PC-3 (cell line): ENCODE measurements at places on chromosomes 1 and 21. TPM values are rescaled to one million over a fixed set of nuclear protein-coding genes. Genes with fewer than 3 reads are reported as not detected.

Gene PEF1
- total RNA-seq, result 88.4 and 91.6 TPM in 2 replicates

Gene BATF3
- total RNA-seq, result 4.3 and 5.5 TPM in 2 replicates

Gene LHX4
- 0.04 TPM in 1 of 2 replicates, not detected in the other for total RNA-seq

Gene FCRL3
- total RNA-seq, result not detected in 2 replicates

Gene C1orf226
- 2.6 and 4.3 TPM in 2 replicates for total RNA-seq

Gene DMBX1
- 1.7 and 2.4 TPM in 2 replicates for total RNA-seq

Gene DNASE2B
- not detected in 2 replicates for total RNA-seq

Gene CLCA1
- not detected in 2 replicates for total RNA-seq

Gene PEAR1
- total RNA-seq, result 10.3 and 11.9 TPM in 2 replicates

Gene SPRR2F
- total RNA-seq, result not detected in 2 replicates

Gene RXRG
- not detected in 2 replicates for total RNA-seq

Gene AVPR1B
- total RNA-seq, result 0.22 TPM in 1 of 2 replicates, not detected in the other

Gene IL10
- not detected in 2 replicates for total RNA-seq

GRCh38 chr1:19688041-19688842 lies 23.6 kb downstream of the HTR6 start:
- no peak for DNase-seq

GRCh38 chr1:29289493-29289892 lies 53.2 kb downstream of the PTPRU start:
- DNase-seq, result no peak

DNA sequence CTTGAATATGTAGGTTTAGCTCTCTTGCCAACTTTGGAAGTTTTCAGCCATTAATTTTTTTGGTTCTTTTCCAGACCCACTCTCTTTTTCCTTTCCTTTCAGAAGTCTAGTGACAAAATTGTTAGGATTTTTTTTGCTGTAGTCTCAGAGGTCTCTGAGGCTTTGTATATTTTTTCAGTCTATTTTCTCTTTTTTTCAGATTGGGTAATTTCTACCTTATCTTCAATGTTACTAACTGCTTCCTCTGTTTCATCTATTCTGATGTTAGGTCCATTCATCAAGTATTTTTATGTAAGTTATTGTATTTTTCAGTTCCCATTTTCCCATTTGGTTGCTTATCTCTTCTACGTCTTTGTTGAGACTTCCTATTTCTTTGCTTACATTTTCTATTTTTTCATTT lies 15.7 kb downstream of the RGS2 start:
- no peak for DNase-seq

DNA sequence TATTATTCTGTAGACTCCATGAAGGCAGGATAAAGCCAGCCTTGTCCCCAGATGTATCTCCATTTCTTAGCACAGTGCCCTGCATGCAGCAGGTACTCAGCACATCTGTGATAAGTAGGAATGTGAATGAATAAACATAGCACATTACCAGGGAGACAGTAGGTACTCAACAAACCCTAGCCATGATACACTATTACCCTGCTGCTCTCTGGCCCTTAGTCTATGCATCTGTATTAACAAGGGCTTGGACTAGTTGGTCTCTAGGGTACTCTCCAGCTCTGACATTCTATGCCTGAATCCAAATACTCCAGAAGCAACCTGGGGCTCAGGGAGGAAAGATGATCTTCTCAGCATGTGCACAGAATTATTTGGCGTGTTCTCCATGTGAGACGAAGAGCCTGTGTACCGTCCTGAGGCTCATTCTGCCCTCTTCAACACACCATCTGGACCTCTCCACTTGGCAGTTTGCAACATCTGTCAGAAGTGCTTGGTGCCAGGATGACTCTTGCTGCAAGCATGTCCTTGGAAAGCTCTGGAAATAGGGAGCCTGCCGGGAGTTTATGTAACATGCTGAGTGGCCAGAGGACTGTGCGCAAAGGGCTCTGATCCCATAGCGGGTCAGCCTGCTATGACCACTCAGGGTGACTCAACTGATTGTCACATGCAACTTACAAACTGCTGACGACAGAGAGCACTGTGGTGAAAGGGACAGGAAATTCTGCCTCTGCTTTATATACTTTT lies 228.2 kb upstream of the USP24 start:
- peak; percentile 91 for DNase-seq

DNA sequence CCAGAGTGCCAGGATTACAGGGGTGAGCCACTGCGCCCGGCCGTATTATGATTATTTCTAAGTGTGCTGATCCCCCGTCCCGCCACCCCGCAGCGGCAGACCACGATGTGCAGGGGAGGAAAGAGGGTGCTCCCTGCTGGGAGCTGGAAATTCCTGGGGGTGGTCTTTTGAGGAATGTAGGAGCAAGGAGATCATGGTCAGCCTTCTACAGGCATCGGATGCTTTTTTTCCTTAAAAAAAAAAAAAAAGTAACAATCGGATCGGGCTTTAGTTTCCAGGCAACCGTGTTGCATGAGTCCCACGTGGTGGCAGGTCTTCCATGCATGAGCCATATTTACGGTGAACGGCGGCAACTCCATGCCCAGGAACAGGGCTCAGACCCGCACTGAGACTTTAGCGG lies 74.2 kb upstream of the COX20 start:
- no peak for DNase-seq

DNA sequence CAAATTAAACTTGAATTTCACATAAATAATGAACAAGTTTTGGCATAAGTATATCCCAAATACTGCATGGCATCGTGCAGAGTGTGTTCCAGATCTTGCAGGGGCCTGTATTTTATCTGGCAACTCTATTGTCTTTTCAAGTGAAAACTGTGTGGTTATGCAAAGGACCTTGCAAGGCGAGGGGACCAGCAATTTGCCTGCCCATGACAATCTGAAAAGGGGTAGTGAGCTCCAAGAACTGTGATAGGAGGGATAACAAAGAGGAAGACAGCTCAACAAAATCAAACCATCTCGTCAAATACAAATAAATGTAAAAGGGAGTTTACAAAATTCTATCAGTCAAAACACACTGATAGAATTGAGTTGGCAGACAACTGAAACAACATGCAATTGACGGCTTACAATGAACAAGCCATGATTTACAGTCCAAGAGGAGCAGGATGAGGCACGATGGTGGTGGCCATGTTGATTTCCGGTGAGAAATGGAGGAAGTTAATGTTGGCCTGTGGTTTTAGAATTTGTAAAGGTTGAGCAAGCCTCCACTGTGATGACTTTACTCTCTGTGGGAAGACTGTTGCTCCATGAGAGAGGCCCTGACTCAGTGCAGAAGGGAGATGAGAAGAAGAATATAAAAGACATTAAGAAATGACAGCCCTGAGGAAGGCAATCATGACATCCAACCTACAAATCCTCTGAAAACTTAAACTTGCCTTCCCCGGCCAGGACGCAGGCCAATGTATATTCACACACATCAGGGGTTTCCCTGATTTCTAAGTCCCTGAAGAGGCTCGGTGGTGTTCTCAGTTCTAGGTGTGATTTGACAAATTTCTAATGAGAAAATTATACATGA lies 132.2 kb downstream of the ADSS2 start:
- DNase-seq, result peak; percentile 69

- DNase-seq, result no peak
Measured at GRCh38 chr1:21384620-21385019, 55.3 kb upstream of the NBPF3 start.

- no peak for DNase-seq
Measured at GRCh38 chr1:41046347-41046775, 24.8 kb upstream of the SLFNL1 start.

GRCh38 chr1:55580845-55581332 lies 365.7 kb upstream of the USP24 start:
- peak; percentile 82 for DNase-seq

GRCh38 chr21:15204970-15205286 lies 140.1 kb upstream of the NRIP1 start:
- no peak for DNase-seq

GRCh38 chr1:203937678-203938330 lies 76.4 kb downstream of the SNRPE start:
- DNase-seq, result no peak

DNA sequence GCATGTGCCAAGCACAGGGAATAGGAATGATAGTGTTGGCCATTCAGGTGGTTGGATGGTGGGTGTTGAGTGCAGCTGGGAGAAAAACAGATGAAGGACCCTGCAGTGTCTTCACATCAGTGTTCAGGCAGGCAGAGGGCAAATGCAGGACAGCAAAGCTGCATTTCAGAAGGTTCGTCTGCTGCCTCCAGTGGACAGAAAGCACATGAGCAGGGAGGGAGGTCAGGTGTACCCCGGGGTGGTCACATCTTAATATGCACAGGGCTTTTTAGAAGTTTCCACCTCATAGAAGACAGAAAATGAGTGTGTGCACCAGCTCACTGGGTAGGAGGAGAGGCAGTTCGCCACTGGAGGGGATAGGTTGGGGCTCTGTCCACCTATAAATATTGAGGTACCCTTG lies 184.9 kb downstream of the SLC35F3 start:
- no peak for DNase-seq

DNA sequence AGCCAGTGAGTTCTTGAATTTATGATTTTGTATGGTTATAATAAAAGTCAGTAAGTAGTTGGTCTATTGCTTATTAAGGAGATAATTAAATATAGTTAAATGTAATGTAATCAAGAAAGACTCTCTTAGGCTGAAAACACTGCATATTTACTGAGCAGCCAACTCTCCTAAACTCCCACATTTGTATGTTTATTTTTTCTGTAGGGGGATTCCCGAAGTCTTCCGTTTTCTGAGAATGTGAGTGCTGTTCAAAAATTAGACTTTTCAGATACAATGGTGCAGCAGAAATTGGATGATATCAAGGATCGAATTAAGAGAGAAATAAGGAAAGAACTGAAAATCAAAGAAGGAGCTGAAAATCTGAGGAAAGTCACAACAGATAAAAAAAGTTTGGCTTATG lies 56.7 kb downstream of the PKN2 start:
- DNase-seq, result no peak

- no peak for DNase-seq
Measured at GRCh38 chr1:241330619-241331327, 26.2 kb downstream of the RGS7 start.

DNA sequence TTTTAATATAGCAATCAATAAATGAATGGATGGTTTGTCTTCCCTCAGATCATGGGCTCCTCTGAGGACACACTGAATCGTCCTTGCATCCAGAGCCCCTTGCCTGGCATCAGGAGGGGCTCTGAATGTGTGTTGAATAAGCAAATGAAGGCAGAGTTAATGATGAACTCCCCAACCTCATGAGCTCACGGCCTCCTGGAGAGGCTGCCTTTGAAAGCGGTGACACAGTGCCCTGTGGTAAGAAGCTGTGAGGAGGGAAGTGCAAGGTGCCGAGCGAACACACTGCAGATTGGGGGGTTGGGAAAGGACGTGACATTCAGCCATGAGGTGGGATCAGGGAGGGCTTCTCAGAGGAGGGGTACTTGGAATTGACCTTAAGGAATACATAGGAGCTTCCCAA lies 3.2 kb upstream of the PARS2 start:
- no peak for DNase-seq

GRCh38 chr1:30600258-30600657 lies 123.1 kb downstream of the MATN1 start:
- DNase-seq, result no peak

DNA sequence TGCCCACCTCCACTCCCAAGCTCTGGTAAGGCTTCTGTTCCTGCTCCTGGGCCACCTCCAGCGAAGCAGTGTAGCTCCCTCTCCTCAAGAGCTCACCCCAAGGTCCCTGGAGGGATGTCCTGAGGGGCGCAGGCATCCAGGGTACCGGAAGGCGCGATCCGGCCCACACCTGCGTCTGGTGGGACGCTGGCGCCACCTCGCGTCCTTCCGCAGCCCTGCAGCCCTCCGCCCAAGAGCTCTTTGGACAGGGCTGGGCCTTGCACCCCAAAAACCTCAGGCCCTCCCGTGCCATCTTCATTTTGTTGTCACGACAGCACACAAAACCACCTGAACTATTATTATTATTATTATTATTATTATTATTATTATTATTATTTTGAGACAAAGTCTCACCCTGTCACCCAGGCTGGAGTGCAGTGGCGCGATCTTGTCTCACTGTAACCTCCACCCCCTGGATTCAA lies 49.2 kb upstream of the PAX7 start:
- DNase-seq, result peak; percentile 41

DNA sequence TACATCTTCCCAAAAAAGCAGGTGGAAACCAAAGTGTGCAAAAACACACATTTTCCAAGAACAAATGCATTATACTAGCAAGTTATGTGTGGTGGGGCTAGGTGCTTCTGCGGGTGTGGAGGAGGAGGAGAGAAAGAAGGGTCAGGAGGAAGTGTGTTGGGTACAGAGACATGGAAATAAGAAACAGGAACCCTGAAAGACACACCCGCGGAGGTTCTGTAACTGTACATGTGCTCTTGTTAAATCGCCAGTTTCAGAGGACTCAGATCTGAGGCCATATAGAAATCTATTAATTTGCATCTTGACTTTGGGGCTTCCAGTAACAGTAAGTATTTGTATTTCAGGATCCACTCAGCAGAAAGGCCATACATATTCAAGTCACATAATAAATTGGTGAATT lies 30.9 kb downstream of the ERG start:
- DNase-seq, result no peak

DNA sequence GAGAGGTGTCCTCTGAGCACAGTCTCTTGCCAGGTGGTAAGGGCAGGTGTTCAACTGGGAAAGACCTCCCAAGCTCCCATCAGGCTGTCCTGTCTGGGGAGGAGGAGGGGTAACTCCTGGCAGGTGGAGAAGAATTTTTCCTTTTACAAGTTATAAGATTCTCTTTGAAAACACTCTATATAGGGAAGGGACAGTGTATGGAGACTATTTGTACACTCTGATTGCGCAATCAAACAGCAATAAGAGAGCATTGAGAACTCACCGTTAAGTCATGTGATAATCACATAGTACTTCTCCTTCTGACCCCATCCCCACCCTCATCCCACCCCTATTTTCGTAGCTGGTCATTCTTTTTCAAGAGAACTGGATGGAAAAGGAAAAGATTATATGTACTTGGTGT lies 179.3 kb upstream of the ZNF644 start:
- DNase-seq, result no peak

- peak; percentile 19 for DNase-seq
Measured at GRCh38 chr1:244080343-244080929, 29.4 kb downstream of the ZBTB18 start.

GRCh38 chr1:110067893-110068645 lies 2.4 kb downstream of the ALX3 start:
- DNase-seq, result no peak

GRCh38 chr1:36924282-36924811 lies 110.0 kb downstream of the GRIK3 start:
- DNase-seq, result peak; percentile 60

GRCh38 chr21:42923553-42924432 lies 1.6 kb downstream of the ERVH48-1 start:
- DNase-seq, result peak; percentile 96

GRCh38 chr1:55589671-55590297 lies 374.6 kb upstream of the USP24 start:
- no peak for DNase-seq

- DNase-seq, result no peak
Measured at GRCh38 chr1:201138311-201138840, 11.4 kb upstream of the ASCL5 start.

DNA sequence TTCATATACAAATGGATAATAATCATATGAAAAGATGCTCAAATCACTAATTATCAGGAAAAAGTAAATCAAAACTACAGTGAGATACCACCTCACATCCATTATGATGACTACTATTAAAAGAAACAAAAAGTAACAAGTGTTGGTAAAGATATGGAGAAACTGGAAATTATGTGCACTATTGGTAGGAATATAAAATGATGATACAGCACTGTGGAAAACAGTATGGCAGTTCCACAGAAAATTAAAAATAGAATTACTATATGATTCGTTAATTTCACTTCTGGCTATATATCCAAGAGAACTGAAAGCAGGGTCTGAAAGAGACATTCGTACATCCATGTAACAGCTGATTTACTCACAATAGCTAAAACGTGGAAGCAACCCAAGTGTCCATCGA lies 21.1 kb upstream of the ATP1A1 start:
- DNase-seq, result no peak
